T-helper 17 cell (primary cell): ENCODE measurements at places on chromosomes 12 and 14. TPM values are rescaled to one million over a fixed set of nuclear protein-coding genes. Genes with fewer than 3 reads are reported as not detected.

GPD1 gene
- total RNA-seq, result 1.0 TPM

- no peak for DNase-seq
- H3K4me3 ChIP-seq, result no peak overlapping the region
- H3K27ac ChIP-seq, result no peak overlapping the region
- peaks cover 2% of the 10 kb centered on the region for H3K36me3 ChIP-seq
Measured at GRCh38 chr14:66247662-66248193, 238.4 kb upstream of the CCDC196 start.

- H3K4me3 ChIP-seq, result no peak overlapping the region
- peaks cover 6% of the 10 kb centered on the region for H3K27me3 ChIP-seq
- H3K4me1 ChIP-seq, result no peaks in the 10 kb centered on the region
Measured at GRCh38 chr12:125552295-125552694, 487.1 kb downstream of the AACS start.

DNA sequence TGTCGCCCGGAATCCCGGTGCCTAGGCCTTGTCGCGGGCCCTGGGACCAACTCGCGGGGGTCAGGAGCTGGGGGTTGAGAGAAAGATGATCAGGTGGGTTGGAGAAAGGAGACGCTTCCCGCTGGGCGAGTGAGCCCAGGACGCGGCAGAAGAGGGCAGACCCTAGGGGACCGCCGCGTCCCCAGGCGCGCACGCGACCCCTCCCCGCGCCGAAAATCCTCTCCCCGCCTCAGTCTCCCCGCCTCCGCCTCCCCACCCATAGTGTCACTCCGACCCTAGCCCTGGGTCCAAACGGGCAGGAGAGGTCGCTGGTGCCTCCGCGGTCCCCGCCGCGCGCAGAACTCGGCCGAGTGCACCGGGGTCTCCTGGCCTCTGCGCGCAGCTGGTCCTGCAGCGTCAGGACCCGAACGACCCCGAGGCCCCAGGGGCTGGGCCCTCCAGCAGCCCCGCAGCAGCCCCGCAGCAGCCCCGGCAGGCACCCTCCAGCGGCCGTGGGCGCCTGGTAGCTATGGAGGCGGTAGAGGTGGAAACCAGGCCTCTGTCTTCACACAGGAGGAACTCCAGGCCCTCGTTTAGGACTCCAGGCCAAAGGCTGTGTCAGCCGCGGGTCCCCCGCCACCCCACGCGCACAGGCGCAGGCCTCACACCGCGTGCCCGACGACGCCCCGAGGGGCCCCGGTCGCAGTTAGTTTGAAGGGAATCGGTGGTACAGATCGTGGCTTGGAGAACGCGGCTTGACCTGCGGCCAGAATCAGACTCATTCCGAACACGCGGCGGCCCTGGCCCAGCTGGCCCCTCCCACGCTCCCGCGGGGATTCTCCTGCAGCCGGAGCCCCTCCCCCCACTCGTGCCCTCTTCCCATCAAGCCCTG, 60.1 kb upstream of the EIF5 start:
- DNase-seq, result no peak
- H3K27ac ChIP-seq, result no peak overlapping the region
- H3K4me3 ChIP-seq, result no peak overlapping the region
- H3K4me1 ChIP-seq, result no peaks in the 10 kb centered on the region
- H3K27me3 ChIP-seq, result peaks cover 41% of the 10 kb centered on the region
- H3K36me3 ChIP-seq, result no peaks in the 10 kb centered on the region

- peaks cover 2% of the 10 kb centered on the region for H3K36me3 ChIP-seq
- peak overlapping the region; percentile 95 for H3K27ac ChIP-seq
- no peaks in the 10 kb centered on the region for H3K27me3 ChIP-seq
- H3K4me3 ChIP-seq, result peak overlapping the region; percentile 49
- DNase-seq, result no peak
- H3K4me1 ChIP-seq, result peaks cover 63% of the 10 kb centered on the region
Measured at GRCh38 chr14:91387169-91387835, 30.3 kb downstream of the CCDC88C start.

DNA sequence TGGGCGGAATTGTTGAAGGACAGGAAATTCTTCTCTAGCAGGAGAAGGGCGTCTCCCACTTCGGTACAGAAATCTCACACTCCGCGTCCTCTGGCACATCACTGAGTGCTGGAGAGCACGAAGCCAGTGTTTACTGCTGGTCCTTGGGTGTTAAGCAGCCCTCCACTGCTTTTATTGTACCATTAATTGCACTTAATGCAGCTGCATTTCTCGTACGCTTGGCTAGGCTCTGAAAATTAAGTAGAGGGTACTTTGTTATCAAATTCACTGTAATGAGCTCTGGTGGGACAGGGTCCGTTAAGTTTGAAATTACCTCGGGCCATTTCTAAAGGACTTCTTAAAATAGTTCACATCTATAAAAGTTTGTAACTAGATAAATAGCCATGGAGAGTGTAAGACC, 411.2 kb downstream of the NPAS3 start:
- H3K36me3 ChIP-seq, result no peaks in the 10 kb centered on the region
- H3K4me1 ChIP-seq, result no peaks in the 10 kb centered on the region
- no peak overlapping the region for H3K4me3 ChIP-seq
- peaks cover 14% of the 10 kb centered on the region for H3K27me3 ChIP-seq
- H3K27ac ChIP-seq, result no peak overlapping the region

DNA sequence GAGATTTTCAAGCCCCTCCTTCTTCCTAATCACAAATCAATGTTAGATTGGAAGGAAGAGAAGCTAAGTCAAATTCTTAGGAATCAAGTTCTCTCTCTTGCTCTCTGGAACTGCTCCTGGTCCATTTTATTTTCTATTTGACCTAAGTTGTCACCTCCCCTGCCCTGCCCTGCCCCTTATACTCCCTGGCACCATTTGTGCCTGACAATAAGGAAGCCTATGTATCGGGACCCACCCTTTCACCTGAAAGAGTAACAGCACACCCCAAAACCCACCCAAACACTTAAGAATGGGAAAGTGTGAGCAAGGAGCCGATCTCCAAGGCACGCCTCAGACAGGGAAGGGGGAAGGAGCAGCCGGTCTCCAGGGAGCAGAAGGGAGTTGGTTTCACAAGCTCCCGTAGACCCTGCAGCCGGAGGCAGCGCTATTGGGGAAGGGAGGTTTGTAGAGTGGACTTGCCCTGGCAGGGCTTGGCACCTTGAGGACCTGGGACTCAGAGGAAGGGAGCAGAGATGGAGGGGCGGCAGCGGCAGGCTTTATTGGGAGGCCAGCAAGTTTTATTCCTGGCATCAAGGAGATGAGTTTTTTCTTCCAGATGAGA, 1.6 kb downstream of the LRRC74A start:
- H3K4me3 ChIP-seq, result no peak overlapping the region
- no peak for DNase-seq
- no peaks in the 10 kb centered on the region for H3K36me3 ChIP-seq
- H3K27me3 ChIP-seq, result peaks cover 12% of the 10 kb centered on the region
- H3K27ac ChIP-seq, result no peak overlapping the region
- H3K4me1 ChIP-seq, result no peaks in the 10 kb centered on the region

GRCh38 chr14:101027966-101028365, 124.4 kb upstream of the RTL1 start:
- H3K27ac ChIP-seq, result no peak overlapping the region
- H3K36me3 ChIP-seq, result no peaks in the 10 kb centered on the region
- H3K4me3 ChIP-seq, result no peak overlapping the region
- no peak for DNase-seq
- H3K4me1 ChIP-seq, result no peaks in the 10 kb centered on the region
- H3K27me3 ChIP-seq, result peaks cover 7% of the 10 kb centered on the region

GRCh38 chr12:105464406-105464805, 133.9 kb downstream of the C12orf75 start:
- peaks cover 2% of the 10 kb centered on the region for H3K36me3 ChIP-seq
- H3K27me3 ChIP-seq, result peaks cover 40% of the 10 kb centered on the region
- DNase-seq, result no peak
- H3K4me1 ChIP-seq, result no peaks in the 10 kb centered on the region
- H3K27ac ChIP-seq, result no peak overlapping the region

GRCh38 chr12:65675141-65675621, 149.1 kb upstream of the HMGA2 start:
- H3K36me3 ChIP-seq, result no peaks in the 10 kb centered on the region
- peaks cover 10% of the 10 kb centered on the region for H3K27me3 ChIP-seq

GRCh38 chr12:65090461-65090860, 30.6 kb downstream of the WIF1 start:
- no peak overlapping the region for H3K27ac ChIP-seq
- no peak overlapping the region for H3K4me3 ChIP-seq
- peaks cover 24% of the 10 kb centered on the region for H3K27me3 ChIP-seq
- no peak for DNase-seq

PAPLN gene
- not detected for total RNA-seq

- peak overlapping the region; percentile 58 for H3K4me3 ChIP-seq
- H3K4me1 ChIP-seq, result peaks cover 38% of the 10 kb centered on the region
- no peaks in the 10 kb centered on the region for H3K27me3 ChIP-seq
- H3K27ac ChIP-seq, result peak overlapping the region; percentile 39
- DNase-seq, result no peak
- no peaks in the 10 kb centered on the region for H3K36me3 ChIP-seq
Measured at GRCh38 chr14:34052658-34053014, 101.8 kb upstream of the EGLN3 start.

DNA sequence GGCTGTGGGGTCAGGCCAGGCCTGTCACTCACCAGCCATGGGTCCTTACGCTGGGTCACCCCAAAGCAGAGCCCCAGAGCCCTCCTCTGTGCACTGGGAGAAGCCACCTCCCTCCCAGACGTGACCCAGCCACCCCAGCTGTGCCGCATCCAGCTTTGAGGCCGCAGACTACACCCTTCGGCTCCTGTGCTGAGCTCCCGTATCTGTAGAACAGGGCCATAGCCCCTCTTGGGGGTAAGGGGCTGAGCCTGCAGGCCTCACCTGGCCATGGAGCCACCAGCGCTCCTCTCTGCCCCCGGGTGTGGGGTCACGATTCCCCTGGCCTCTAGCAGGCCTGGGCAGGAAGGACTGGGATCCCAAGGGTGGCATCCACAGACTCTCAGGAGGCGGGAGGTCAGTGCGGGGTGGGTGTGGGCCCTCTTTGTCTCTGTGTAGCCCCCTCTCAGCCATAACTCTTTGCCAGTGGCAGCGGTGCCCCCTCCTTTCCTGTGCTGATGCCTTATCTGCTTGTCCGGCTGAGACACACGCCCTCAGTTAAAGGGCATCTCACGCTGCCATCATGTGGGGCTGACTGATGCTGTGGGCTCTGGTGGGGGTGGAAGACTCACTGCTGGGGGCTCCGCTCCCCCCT, 16.3 kb downstream of the ASPG start:
- DNase-seq, result no peak
- no peaks in the 10 kb centered on the region for H3K36me3 ChIP-seq
- no peak overlapping the region for H3K27ac ChIP-seq
- H3K4me3 ChIP-seq, result no peak overlapping the region
- H3K4me1 ChIP-seq, result no peaks in the 10 kb centered on the region

PIP4K2C gene
- total RNA-seq, result 28.9 TPM

DNA sequence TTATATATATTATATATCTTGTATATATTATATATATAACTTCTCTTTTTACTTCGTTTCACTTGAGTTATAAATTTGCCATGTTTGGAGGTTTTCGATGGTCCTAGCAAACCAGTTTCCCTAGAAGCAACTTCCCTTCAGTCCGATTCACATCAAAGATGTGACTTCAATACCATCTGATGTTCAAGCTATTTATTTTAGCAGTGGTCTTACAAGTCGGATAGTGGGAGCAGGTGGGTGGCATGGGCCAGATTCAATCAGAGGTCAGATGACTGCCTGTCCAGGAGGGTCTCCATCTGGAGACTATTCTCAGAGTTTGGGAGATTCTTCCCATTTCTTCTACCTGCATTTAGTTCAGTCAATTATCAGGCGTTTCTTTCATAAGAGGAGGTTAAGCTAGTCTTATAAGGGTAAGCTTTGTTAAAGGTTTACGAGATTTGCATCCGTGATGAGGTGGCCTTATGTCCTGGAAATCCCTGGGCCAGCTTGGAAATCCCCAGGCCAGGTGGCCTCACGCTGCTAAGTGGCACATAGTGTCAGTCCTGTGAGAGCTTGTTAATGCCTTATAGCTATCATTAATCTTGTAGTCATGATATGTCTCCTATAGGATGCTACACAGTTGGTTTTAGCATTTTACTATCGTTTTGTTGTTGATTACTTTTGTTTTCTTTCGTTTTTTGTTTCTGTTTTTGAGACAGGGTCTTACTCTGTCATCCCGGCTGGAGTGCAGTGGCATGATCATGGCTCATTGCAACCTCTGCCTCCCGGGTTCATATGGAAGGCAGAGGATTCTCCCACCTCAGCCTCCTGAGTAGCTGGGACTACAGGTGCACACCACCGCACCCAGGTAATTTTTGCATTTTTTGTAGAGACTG, 145.8 kb downstream of the BICD1 start:
- H3K36me3 ChIP-seq, result peaks cover 10% of the 10 kb centered on the region
- no peaks in the 10 kb centered on the region for H3K27me3 ChIP-seq
- peak overlapping the region; percentile 8 for H3K27ac ChIP-seq
- H3K4me1 ChIP-seq, result peaks cover 9% of the 10 kb centered on the region
- no peak overlapping the region for H3K4me3 ChIP-seq

TPH2 gene
- not detected for total RNA-seq

LRP1-AS gene
- total RNA-seq, result not detected

DNA sequence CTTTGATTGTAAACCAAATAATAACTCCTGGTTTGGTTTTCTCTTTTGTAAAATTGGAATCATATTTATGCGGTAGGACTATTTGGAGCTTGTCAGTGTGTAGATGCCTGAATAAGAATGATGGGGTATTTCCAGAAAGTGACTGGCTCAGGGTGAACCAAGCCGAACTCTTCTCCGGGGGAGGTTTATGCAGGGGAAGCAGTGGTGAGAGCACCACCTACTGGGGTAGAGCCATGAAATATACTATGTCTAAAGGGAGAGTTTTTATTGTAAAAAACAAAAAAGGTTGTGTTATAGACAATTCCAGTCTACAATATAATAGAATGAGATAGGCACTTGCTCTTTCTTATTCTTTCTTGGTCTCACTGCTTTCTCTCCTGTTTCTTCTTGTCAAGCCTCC, 222.9 kb upstream of the SLC16A7 start:
- no peak overlapping the region for H3K4me3 ChIP-seq
- H3K27ac ChIP-seq, result no peak overlapping the region
- no peaks in the 10 kb centered on the region for H3K4me1 ChIP-seq
- no peak for DNase-seq
- peaks cover 22% of the 10 kb centered on the region for H3K27me3 ChIP-seq

- no peak for DNase-seq
- H3K27ac ChIP-seq, result no peak overlapping the region
- no peak overlapping the region for H3K4me3 ChIP-seq
- no peaks in the 10 kb centered on the region for H3K4me1 ChIP-seq
Measured at GRCh38 chr14:58133739-58134138, 18.3 kb downstream of the ARMH4 start.

OTX2 gene
- total RNA-seq, result not detected

- no peak overlapping the region for H3K4me3 ChIP-seq
- H3K4me1 ChIP-seq, result no peaks in the 10 kb centered on the region
- no peaks in the 10 kb centered on the region for H3K36me3 ChIP-seq
- DNase-seq, result no peak
- H3K27ac ChIP-seq, result no peak overlapping the region
- H3K27me3 ChIP-seq, result no peaks in the 10 kb centered on the region
Measured at GRCh38 chr12:124214574-124214973, 80.3 kb upstream of the RFLNA start.

GRCh38 chr12:97801471-97802059, 339.0 kb downstream of the RMST start:
- no peak overlapping the region for H3K4me3 ChIP-seq
- no peaks in the 10 kb centered on the region for H3K36me3 ChIP-seq
- no peak overlapping the region for H3K27ac ChIP-seq
- DNase-seq, result no peak

- H3K36me3 ChIP-seq, result peaks cover 2% of the 10 kb centered on the region
- no peaks in the 10 kb centered on the region for H3K4me1 ChIP-seq
- H3K4me3 ChIP-seq, result no peak overlapping the region
- no peak overlapping the region for H3K27ac ChIP-seq
- H3K27me3 ChIP-seq, result no peaks in the 10 kb centered on the region
- no peak for DNase-seq
Measured at GRCh38 chr12:107525719-107526554, 159.7 kb upstream of the PWP1 start.
